ENCODE measurements at places on chromosomes 4 and X.
A peak's percentile ranks its signal among the peaks of the same experiment; 100 is the strongest.

- no peak for DNase-seq
Observed at GRCh38 chr4:10204401-10205058, 87.9 kb upstream of the WDR1 start.

DNA sequence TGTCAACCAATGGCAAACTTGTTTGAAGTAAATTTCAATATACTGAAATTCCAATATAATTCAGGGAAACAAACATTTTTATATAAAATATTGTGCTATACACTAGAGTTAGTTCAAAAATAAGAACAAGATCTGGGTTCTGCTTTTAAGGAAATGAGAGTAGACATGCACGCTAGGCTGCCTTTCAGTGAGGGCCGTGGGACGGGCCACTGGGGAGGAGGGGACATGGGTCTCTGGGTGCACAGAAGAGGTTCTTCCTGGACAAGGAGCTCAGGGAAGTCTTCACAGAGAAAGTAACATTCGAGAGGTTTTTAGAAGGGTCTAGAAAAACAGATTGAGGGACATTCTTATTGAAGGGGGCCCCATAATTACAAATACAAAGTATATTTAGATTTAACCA is 64.4 kb downstream of the SHROOM3 start:
- DNase-seq: no peak

GRCh38 chr4:24935856-24936255 is 23.0 kb upstream of the CCDC149 start:
- DNase-seq: no peak

GRCh38 chr4:76306882-76307659 is 538 bp downstream of the STBD1 start:
- peak; percentile 42 for DNase-seq

DNA sequence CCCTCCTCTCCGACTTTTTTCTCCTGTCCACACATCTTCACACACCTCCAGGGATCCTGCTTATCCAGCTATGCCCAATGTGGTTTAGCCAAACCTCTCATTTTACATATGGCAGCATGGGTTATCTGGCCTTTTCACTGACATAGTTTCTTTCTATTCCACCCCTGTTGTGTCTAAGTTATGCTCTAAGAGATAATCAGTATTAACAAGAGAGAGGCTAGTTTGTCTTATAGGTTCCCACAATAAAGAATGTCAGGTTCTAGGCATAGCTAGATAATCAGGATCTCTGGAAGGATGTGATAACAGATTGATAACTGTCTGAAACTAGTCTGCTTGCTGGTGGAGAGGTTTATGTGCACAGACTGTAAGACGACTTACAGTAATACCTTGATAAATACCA is 7.7 kb upstream of the GALNT7 start:
- DNase-seq: no peak

DNA sequence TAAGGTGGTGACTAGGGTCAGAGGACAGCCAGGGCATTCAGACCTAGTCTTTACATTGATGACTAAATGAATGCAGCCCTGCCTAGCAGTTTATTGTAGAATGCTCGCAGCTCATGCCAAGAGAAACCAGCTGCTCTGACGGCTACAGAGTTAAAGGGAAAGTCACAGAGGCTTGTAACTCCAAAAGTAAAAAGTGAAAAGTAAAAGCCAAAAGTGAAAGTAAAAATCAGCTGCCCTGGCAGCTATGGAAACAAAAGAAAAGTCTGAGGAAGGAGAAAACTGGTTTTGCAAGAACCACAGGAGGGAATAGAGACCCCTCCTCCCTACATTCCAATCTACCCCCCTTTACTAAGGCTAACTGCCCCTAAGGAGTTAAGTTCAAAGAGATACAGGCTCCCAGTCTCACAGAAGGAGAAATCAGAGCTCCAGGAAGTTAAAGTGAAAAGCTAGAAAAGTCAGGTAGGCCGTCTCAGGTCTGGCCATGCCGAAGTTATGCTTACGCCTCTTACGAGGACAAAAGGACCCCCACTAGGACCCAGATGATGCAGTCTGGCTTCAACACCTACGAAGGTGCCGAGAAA is 6.0 kb downstream of the GAGE10 start:
- no peak for DNase-seq

DNA sequence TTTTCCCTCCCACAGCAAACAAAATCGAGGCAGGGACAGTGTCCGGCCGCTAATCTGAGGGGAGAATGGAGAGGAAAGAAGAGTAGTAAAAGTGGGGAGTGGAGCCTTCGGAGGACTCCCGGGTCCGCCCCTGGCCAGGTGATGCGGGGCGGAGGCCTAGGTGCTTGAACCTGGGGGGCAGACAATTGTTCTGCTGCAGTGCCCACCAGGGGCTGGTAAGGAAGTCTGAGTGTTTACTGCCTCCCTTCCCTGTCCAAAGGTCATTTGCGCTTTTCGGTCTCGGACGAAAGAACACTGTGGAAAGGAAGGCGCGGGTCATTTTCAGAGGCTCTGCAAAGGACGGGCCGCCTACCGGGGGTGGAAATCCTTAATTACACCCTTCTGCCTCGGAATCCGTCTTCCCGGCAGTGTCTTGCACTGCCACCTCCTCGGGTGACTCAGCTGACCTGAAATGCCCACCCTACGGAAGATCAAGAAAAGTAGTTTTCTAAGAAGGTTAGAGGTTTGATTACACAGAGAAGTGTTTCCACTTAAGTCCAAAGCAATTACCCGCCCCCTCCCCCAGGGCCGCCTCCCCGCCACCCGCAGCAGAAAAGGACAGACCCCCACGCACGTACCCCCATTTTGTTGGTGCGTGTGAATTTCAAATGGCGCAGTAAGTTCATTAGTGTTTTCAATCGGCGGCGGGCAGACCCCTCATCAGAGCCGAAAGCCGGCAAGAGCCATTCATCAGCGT is 99.9 kb upstream of the TENM3 start:
- no peak for DNase-seq

DNA sequence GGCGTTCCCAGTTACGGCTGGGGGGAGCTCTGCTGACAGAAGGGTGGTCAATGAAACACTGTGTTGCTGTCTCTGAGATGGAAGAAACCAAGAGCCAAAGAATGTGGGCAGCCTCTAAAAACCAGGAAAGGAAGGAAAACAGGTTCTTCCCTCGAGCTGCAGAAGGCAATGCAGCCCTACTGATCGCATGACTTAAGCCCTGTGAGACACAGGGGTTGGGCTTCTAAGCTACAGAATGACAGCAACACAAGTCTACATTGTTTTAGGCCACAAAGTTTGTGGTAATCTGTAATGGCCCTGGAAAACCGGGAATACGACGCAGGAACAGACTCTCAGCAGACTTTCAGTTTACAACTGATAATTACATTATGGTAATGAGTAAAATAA is 38.2 kb upstream of the MTNR1A start:
- no peak for DNase-seq

- no peak for DNase-seq
Observed at GRCh38 chr4:60744767-60745166, 455.4 kb upstream of the ADGRL3 start.

DNA sequence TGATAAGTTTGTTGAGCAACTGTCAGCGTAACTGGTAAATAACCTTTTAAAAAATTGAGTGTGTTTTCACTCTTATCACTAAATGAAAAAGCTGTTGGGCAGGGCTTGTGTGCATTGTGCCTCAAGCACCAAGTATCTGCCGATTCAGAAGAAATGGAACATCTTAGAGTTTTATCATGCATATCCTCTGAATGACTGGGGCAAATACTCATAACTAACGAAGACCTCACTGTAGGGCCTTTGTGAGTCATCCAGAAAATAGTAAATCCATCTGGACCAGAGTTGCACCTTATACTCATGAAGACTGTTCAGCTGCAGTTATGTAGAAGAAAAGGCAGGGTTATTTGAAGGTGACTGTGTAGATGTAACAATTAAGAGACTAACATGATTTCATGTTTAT is 222.1 kb downstream of the CAMK2D start:
- DNase-seq: no peak

DNA sequence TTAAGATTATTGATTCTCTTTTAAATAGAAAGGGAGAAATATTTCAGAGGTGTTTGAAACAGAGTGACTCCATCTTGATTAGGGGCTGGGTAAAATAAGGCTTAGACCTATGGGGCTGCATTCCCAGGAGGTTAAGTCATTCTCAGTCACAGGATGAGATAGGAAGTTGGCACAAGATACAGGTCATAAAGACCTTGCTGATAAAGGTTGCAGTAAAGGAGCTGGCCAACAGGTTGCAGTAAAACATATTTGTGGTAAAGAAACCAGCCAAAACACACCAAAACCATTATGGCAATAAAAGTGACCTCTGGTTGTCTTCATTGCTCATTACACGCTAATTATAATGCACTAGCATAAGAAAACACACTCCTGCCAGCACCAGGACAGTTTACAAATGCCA is 165.0 kb downstream of the SPIN4 start:
- DNase-seq: no peak

DNA sequence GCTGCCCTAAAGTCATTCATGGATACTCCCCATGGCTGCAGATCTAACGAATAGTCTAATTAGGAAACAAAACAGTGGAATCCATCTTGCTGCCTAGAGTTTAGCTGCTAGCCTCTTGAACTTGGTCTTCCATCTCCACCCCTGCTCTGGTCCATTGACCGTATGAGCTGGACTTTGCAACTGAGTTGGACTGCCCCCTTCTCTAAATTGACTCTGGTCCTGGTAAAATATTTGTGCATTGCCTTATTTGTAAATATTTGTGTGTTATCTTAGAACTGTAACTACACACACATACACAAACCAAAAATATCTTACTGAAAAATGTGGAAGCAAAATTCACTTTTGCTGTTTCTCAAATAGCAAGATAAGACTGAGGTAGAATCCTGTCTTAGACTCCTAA is 181.3 kb downstream of the NWD2 start:
- DNase-seq: no peak

DNA sequence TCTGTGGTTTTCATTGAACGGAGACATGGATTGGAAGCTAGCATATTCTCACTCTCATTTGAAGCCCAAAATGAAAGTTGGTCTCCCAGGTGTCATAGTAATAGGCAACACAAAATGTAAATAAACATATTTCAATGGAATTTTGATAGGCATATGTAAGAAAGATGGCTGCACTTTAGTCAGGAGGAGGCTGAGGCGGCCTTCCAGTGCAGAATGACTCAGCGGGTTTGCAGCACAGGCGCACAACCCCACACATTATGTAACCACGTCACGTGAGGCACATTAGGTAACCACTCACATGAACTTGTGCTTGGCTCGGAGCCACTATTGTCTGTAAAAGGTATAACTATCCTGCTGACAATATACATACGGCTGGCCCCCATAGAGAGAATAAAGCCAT is 381.7 kb downstream of the GPAT3 start:
- DNase-seq: no peak

DNA sequence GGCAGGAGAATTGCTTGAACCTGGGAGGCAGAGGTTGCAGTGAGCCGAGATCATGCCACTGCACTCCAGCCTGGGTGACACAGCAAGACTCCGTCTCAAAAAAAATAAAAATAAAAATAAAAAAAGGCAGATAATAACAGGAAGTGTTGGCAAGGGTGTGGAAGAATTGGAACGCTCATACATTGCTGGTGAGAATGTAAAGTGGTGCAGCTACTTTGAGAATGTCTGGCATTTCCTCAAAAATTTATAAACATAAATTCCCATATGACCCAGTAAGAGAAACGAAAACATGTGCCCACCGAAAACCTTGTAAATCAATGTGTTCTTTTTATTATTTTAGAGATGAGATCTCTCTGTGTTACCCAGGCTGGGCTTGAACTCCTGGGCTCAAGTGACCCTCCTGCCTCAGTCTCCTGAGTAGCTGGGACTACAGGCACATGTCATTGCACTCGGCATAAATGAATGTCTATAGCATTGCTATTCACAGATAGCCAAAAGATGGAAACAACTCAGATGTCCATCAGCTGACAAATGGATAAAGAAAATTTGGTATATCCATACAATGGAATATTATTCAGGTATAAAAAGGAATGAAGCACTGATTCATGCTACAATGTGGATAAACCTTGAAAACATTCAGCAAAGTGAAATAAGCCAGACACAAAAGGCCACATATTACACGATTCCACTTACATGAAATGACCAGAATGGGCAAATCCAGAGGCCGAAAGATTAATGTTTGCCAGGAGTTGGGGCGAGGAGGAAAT is 63.7 kb upstream of the PLAC1 start:
- DNase-seq: no peak

DNA sequence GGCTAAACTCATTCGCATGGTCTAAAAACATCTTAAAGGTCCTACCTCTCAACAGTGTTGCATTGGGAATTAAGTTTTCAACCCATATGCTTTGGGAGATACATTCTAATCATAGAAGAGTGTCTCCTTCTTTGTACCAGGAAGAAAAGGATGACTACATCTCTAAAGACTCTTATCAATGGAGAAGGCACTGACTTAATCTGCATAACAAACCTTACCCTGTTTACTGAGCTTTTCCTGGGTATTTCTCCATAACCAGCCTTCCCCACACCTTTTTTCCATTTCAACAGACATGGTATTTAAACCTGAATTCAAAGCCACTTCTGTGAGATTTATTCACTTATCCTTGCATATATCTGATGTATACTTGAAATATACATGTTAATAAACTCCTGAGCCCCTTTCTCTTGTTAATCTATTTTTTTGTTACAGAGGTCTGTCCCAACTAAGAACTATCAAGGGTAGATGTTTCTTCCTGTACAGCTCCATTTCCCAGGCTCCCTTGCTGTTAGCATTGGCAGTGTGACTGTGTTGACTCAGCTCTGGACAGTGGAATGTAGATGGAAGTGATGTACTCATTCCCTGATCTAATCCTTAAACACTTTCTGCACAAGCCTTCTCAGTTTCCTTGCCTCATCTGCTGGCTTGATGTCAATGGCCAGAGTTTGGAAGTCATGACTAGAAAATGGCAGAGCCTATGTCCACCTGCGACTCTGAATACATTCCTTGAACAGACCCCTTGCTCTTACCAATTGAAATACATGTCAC is 148.9 kb upstream of the CPEB2 start:
- DNase-seq: no peak

- peak; percentile 27 for DNase-seq
Observed at GRCh38 chr4:123616951-123617461, 220.4 kb downstream of the SPRY1 start.

DNA sequence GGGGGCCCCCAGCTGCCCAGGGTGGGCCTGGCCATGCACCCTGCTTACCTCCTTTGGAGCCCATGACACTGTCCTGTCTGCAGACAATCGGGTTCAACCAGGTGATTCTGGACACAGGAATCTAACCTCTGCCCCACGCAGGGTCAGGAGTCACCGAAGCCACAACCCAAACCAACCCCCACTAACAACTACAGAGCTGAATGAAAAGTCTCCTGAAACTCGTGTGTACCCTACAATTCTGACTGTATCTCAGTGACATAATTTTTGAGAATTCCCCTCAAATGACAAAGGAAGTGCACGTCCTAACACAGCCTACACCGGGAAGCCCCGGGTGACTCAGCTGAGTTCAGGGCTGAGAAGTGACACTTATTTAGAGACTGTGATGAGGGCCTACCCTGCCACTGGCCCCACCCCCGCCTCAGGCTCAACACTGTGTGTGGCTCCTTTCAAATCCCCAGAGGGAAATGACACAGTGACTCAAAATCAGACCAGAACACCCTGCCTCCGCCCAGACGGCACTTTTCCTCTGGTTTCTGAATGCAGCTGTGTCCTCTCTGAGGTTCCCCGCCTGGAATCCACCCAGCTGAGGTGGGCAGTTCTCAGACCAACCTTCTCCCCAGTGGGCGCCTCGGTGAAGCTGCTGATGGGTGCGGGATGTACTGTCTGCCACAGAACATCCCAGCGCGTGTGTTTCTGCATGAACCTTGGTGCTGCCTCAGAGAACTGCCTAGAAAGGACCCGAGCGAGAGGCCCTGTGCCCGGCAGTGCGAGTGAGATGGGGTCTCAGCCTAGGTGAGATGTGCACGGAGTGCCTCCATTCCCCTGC is 9.9 kb downstream of the TNIP2 start:
- DNase-seq: no peak
